Kidney epithelial cell (primary cell): ENCODE measurements at places on chromosomes 2 and 18.
A peak's percentile ranks its signal among the peaks of the same experiment; 100 is the strongest.

GRCh38 chr2:165889158-165889557 lies 64.4 kb downstream of the TTC21B start:
- DNase-seq = no peak

- no peak for DNase-seq
Measured at GRCh38 chr2:11945139-11946126, 199.0 kb downstream of the LPIN1 start.

- DNase-seq = no peak
Measured at GRCh38 chr2:63950414-63950813, 68.8 kb downstream of the VPS54 start.

GRCh38 chr2:100780203-100781008 lies 39.5 kb upstream of the NPAS2 start:
- DNase-seq = peak; percentile 70

DNA sequence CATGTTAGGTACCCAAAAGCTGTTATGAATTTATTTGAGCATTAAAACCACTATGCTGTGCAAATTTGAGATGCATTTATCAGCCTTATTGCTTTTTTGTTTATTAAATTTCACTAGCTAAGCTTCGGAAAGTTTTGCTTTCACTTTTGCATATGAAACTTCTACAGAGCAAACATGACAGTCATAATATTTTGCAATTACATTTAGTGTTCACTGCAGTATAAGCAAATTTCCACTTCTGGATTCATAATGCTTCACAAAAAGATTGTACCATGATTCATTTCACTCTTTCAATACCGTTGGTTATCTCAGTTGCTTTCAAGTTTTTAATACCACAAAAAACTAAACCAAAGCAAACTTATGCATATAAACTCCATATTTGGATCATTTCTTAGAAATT lies 228.7 kb upstream of the SLC8A1 start:
- no peak for DNase-seq

DNA sequence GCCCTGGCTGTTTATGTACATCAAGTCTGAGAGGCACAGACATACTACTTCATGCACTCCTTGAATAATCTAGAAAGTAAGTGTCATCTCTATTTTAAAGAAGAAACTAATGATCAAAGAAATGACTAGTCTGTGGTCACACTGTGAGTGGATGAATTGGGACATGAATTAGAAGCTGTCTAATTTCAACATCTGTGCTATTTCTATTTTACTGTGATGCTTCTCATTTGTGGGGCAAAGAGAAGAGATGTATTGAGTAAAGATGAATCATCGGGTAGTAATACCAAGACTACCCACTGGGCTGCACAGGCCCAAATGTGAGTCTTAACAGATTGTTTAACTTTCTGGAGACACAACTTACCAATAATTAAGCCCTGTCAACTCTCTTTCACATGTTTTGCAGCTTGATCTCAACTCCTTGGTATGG lies 42.4 kb upstream of the MTIF2 start:
- DNase-seq = peak; percentile 12

GRCh38 chr2:36528274-36528673 lies 69.7 kb downstream of the FEZ2 start:
- no peak for DNase-seq

GRCh38 chr2:239806758-239807434 lies 218.2 kb downstream of the NDUFA10 start:
- DNase-seq = no peak

DNA sequence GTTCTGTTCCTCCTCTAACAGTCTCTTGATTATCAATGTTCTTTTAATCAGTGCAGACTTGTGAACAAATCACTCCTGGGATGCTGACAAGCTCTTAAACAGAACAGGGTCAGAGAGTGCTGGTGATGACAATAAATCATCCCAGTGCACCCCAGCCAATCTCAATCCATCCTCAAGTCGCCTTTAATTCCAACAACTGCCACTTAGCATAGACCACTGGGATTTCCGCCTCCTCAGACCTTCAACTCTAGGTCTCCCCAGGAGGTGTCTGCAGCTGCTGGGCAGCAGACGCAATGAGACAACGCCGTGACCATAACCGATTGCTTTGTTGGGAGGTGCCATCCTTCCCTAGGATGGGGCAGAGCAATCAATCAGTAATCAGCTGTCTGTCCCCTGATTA lies 184.2 kb upstream of the ACAA2 start:
- no peak for DNase-seq

DNA sequence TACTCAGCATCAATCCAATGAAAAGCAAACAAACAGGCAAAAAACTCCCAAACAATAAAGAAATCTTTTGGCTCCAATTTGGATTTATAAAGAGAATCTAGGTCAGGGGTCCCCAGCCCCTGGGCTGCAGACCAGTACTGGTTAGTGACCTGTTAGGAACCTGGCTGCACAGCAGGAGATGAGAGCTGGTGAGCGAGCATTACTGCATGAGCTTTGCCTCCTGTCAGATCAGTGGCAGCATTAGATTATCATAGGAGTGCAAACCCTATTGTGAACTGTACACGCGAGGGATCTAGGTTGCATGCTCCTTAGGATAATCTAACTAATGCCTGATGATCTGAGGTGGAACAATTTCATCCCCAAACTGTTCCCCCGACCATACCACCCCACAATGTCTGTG lies 102.2 kb downstream of the KIAA1328 start:
- DNase-seq = no peak

DNA sequence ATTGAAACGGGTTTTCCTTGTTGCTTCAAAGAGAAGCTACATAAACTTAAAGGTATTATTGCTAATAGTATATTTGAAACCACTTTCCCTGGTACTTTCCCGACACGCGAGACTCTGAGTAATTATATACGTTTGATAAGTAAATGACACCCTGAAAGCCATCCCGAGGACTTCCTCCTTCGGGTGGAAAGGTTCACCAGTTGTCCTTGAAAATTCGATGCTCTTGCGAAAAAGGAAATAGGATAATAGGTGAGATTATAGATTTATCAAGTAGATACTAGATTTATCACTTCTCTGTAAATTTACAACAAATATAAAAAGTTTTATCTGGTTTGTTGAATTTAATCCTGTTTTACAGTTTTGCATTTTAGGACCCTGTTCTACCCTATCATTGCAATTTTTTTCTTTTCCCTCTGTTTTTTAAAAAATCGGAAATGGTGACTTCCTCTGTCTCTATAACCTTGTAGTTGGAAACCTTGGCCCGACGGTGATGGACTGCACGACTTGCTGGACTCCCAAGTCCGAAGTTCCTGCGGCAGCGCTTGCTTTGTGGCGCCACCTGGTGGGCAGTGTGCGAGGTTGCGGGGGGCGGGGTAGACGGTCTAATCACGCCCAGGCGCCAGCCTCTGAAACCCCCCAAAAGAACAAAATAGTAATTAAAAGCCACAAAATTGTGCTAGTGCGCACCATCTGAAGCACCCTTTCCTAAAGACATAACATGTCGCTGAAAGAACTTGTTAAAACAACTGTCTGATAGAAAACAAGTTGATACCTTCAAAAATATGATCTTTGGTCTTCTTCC lies 972 bp upstream of the DLX2 start:
- DNase-seq = peak; percentile 52

DNA sequence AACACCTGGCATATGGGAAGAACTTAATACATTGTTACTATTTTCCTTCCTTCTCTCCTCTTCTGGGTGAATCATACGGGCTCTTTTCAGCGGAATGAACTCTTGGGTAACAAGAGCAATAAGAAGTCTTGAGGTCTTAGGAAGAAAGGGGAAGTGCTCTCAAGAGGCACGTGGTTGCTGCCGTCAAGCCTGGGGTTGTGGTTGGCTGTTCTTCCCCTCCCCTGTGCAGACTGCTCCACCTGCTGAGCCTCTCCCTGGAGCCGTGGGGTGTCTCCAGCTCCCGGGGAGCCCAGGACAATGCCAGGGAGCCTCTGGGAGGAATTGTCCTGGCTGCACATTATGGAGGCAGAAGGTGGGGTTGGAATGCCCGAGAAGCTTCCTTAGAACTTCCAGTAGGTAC lies 19.4 kb downstream of the TOGARAM2 start:
- DNase-seq = no peak

GRCh38 chr2:241052677-241053360 lies 49.3 kb downstream of the MTERF4 start:
- DNase-seq = no peak

GRCh38 chr2:224156436-224156835 lies 117.3 kb upstream of the SERPINE2 start:
- no peak for DNase-seq

GRCh38 chr2:178452334-178452733 lies 1.2 kb downstream of the PJVK start:
- DNase-seq = no peak

DNA sequence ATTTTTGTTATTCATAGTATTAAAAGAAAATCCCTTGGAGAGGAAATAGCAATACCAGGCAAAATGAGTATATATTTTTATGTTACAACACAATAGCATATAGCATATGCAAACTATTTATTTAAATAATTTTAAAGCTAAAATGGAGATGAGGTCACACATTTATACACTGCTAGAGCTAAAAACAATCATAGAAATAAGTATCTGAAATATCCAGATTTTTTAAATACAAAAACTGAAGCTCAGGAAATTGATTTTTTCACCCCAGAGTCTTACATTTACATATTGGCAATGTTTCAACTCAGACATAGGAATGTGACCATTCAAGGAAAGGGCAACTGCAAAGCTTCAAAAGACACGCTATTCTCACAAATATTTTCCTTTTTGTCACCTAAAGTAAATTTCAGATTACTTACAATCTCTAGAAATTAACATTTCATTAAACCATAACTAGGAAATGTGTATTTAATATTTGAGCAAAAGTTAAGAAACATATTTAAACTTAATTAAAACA lies 8.9 kb downstream of the TFPI start:
- DNase-seq = no peak

DNA sequence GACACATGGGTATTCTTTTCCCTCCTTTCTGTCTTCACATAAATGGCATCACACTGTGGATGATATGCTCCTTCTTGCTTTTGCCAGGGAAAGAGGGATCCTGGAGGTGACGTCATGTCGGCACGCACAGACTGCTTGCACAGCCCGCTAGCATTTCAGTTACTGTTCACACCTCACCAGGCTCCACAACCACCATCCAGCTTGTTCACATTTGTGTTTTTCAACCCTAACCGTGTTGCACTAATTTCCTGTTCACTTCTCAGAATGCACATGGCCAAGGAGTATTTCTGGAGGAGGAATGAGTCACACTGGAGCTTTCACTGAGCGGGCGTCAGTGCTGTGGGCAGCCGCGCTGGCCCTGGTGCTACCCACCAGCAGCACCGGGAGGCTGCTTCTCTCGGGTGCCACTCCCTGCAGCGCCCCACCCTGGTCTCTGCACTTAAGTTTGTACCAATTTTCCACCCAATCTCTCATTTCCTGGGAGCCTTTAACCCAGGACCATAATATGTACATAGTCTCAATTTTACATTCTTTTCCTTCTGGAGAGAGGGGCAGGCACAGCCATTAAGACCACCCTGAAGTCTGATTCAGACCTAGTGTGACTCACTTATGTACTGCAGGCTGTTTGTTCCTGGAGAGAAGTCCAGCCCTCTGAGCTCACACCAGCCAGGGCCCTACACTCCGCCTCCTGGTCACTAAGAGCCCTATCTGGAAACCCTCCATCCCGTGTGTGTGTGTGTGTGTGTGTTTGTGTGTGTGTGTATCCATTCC lies 65.1 kb downstream of the MBP start:
- DNase-seq = no peak

GRCh38 chr2:36539631-36540030 lies 58.3 kb downstream of the FEZ2 start:
- no peak for DNase-seq

- DNase-seq = no peak
Measured at GRCh38 chr2:156890529-156891148, 366.9 kb upstream of the GALNT5 start.

DNA sequence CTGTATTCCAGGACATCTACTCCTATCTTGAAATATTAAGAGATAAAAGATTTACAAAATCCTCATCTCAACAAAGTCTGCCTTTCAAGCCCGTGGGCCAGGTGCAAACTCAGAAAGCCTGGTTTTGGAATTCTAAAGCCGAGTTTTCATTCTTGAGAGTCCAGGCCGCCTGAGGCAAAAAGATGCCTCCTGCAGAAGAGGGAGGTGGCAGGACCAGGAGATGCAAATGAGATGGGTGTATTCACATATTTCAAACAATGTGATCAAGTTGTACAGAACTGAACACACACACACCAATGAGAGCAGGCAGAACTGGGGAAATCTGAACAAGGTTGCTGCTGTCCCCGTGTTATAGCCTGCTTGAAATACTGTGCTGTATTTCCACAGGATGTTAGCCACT lies 7.7 kb upstream of the HS6ST1 start:
- no peak for DNase-seq

GRCh38 chr2:174048243-174048642 lies 83.1 kb upstream of the SP3 start:
- DNase-seq = no peak

DNA sequence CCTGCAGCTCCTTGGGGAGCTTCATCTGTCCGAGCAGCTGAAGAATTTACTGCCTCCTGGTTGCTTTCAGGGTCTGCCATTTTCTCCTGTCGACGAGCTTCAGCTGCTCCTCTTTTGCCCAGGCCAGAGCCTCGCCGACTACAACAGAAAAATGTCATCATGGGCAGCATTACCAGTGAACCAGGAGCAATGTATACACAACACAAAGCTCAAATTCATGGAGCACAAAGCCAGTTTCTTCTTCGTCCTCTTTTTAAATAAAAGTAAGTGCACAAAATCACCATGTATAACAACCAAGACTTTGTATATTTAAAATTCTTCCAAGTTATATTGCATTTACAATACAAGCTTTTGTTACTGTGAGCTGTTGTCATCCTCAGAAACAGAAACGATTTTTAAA lies 85.0 kb downstream of the TRIP12 start:
- DNase-seq = no peak

DNA sequence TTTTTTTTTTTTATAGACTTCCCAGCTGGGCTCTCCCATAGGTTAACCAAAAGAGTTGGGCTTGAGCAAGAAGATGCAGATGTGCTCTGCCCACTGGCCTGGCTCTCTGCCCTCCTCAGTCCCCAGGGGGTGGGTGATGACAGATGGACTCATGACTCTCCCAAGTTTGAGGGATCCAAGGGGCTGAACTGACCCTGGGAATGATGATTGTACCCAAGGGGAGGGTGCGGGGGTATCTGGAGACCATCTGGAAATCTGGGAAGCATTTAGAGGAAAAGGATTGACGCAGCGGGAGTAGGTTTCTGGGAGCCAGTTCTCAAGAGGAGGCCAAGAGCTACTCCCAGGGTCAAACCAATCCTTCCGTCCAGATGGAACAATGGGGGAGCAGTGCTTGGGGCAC lies 330.8 kb downstream of the CYP26B1 start:
- no peak for DNase-seq

DNA sequence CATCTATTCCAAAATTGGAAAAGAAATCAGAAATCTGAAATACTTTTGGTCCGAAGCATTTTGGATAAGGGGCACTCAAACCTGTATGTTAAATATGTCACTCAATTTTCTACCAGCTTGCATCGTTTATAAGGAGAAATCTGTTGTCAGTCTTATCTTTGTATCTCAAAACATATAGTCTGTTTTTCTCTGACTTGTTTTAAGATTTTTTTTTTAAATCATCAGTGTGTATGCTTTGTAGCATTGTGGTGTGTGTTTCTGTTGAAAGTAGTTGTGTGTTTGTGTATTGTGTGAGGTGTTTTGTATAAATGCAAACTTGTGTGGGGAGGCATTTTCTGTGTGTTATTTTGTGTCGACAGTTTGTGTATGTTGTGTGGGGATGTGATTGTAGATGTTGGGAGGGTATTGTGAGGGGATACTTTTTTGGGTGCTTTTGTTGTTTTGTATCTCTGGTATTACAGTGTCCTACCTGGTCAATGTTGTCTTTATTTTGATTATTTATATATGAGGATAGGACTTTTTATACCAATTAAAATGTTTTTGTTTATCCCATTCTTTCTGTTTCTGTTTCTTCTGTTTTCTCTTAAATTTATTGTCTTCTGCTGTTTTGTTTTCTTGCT lies 30.9 kb downstream of the SMCHD1 start:
- DNase-seq = no peak
